Epithelial cell of umbilical artery (primary cell): ENCODE measurements at places on chromosomes 12 and 14. TPM values are rescaled to one million over a fixed set of nuclear protein-coding genes. Genes with fewer than 3 reads are reported as not detected.

The MAP3K9 gene
- total RNA-seq: under 0.01 TPM in 2 replicates

The OTOGL gene
- total RNA-seq: 1.8 and 4.2 TPM in 2 replicates

The E2F7 gene
- 2.9 and 6.8 TPM in 2 replicates for total RNA-seq

The PTPRR gene
- 2.0 and 2.3 TPM in 2 replicates for total RNA-seq

The AKAP5 gene
- total RNA-seq: 0.65 and 1.2 TPM in 2 replicates

The WSCD2 gene
- not detected in 2 replicates for total RNA-seq

The ZFHX2 gene
- under 0.01 and 0.46 TPM in 2 replicates for total RNA-seq

The EXOC3L4 gene
- total RNA-seq: not detected in 2 replicates

The BIN2 gene
- total RNA-seq: not detected in 2 replicates

The CLEC4C gene
- not detected in 2 replicates for total RNA-seq

The C1R gene
- 1.3 and 5.3 TPM in 2 replicates for total RNA-seq

The RBP5 gene
- not detected in 2 replicates for total RNA-seq

The KRT5 gene
- under 0.01 and 0.91 TPM in 2 replicates for total RNA-seq
